ENCODE measurements at places on chromosomes 7 and 10.

DNA sequence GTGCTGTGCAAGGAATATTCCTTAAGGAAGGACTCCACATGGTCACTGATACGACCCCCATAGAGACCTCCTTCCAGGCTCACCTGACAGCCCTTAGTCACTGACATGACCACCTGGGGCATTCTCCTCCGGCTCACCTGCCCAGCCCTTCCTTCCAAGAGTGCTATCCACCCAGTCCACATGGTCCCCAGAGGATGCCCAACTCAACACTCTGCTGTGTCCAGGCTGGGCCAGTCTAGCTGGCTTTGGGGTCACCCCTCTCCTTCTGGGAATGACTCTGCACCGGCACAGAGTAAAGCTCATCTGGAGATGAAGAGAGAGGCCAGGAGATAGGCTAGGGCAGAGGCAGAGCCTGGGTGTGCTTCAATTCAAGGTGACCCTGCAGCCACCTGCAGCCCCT lies 300.8 kb downstream of the TNS3 start:
- no peak for DNase-seq

DNA sequence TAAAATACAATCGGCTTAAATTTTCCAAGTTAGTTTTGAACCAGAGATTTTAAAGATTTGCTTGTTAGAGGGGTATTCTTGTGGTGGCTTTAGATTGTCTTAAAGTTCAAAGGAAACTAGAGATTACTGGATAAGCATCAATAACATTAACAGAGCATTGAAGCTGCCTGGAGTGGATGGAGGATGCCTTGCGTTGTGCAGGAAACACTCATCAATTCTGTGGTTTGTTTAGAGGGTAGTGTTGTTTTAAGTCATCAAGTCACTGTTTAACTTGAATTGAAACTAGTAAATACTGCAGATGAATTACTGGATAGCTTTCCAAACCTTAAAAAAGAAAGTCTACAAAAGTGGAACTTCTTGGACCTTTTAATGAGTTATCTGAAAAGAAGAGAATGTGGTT lies 218.6 kb downstream of the CELF2 start:
- no peak for DNase-seq

DNA sequence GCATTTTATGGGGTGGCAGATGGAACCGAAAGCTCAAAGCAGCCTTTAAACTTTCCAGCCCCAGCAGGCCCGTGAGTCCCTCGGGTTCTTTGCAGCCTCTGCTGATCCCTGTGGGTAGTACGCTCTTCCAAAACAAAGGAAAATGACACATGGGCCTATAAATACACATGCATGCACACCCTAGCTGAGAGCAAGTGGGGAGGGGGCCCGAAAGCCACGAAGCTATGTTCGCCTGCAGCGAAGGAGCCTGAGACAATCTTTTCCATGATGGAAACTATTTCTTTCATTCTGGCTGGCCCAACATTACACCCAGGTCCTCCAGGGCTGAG lies 32.2 kb downstream of the CALML5 start:
- no peak for DNase-seq

- DNase-seq: no peak
Measured at GRCh38 chr7:27677912-27678612, 15.4 kb upstream of the HIBADH start.

GRCh38 chr10:76085817-76086167 lies 654.4 kb downstream of the LRMDA start:
- DNase-seq: no peak

DNA sequence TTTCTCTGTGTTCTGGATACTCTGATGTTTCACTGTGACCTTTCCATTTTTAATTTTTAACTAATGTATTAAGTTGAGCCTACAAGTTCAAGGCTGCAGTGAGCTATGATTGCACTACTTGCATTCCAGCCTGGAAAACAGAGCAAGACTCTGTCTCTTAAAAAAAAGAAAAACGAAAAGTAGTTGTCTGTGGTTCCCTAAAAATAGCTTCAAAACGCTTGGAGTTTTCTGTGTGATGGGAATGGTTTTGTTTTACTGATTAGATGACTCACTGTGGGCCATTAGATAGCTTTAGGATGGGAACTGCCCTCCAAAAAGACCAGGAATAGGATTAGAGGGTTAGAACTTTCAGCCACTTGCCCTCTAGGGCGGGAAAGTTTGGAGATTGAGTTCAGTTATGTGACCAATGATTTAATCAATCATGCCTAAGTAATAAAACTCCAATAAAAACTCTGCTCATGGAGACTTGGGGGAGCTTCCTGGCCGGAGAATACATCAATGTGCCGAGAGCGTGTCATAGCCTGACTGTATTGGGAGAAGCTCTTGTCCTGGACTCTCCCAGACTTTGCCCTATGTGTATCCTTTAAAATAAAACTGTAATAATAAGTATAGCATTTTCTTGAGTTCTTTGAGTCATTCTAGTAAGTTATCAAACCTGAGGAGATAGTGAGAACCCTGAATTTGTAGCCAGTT lies 147.1 kb downstream of the LYZL1 start:
- no peak for DNase-seq

- DNase-seq: no peak
Measured at GRCh38 chr10:75469006-75469616, 37.7 kb downstream of the LRMDA start.

- no peak for DNase-seq
Measured at GRCh38 chr7:27685893-27686292, 23.2 kb upstream of the HIBADH start.

GRCh38 chr10:7956508-7956907 lies 98.0 kb upstream of the GATA3 start:
- DNase-seq: no peak

DNA sequence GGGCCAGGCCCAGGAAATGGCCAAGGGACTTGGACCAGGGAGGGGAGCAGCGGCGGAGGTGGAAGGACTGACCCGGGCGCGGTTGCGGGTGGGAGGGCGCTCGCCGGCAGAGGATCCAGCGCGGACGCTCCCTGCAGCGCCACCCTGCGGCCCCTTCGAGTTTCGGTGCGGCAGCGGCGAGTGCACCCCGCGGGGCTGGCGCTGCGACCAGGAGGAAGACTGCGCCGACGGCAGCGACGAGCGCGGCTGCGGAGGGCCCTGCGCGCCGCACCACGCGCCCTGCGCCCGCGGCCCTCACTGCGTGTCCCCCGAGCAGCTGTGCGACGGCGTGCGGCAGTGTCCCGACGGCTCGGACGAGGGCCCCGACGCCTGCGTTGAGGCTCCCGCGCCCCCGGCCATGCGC lies 16.8 kb upstream of the ZNF467 start:
- DNase-seq: no peak

GRCh38 chr10:132294561-132295318 lies 13.0 kb downstream of the STK32C start:
- DNase-seq: no peak

- DNase-seq: no peak
Measured at GRCh38 chr7:134527979-134528371, 608 bp downstream of the AKR1B10 start.

- DNase-seq: no peak
Measured at GRCh38 chr10:8617792-8618191, 563.3 kb downstream of the GATA3 start.

GRCh38 chr10:114031073-114031972 lies 12.3 kb upstream of the ADRB1 start:
- no peak for DNase-seq

All from activated naive CD4-positive, alpha-beta T cell treated with anti-CD3 and anti-CD28 coated beads, Interleukin-2, amount 50 U/mL, for 72 hours (primary cell).